ENCODE measurements at places on chromosomes 12 and 14. TPM values are rescaled to one million over a fixed set of nuclear protein-coding genes. Genes with fewer than 3 reads are reported as not detected.

GRCh38 chr14:52835122-52835903 lies 43.9 kb upstream of the GNPNAT1 start:
- H3K27ac ChIP-seq, result no peak overlapping the region
- H3K4me1 ChIP-seq, result no peaks in the 10 kb centered on the region
- H3K27me3 ChIP-seq, result no peaks in the 10 kb centered on the region
- no peaks in the 10 kb centered on the region for H3K36me3 ChIP-seq
- DNase-seq, result no peak

Gene TPH2
- total RNA-seq, result not detected

Gene CEBPE
- total RNA-seq, result not detected

- no peaks in the 10 kb centered on the region for H3K4me1 ChIP-seq
- H3K4me3 ChIP-seq, result no peak overlapping the region
- no peak overlapping the region for H3K27ac ChIP-seq
- peak; percentile 15 for DNase-seq
Measured at GRCh38 chr12:109757671-109758265, 44.1 kb downstream of the FAM222A start.

Gene UNC79
- total RNA-seq, result not detected

DNA sequence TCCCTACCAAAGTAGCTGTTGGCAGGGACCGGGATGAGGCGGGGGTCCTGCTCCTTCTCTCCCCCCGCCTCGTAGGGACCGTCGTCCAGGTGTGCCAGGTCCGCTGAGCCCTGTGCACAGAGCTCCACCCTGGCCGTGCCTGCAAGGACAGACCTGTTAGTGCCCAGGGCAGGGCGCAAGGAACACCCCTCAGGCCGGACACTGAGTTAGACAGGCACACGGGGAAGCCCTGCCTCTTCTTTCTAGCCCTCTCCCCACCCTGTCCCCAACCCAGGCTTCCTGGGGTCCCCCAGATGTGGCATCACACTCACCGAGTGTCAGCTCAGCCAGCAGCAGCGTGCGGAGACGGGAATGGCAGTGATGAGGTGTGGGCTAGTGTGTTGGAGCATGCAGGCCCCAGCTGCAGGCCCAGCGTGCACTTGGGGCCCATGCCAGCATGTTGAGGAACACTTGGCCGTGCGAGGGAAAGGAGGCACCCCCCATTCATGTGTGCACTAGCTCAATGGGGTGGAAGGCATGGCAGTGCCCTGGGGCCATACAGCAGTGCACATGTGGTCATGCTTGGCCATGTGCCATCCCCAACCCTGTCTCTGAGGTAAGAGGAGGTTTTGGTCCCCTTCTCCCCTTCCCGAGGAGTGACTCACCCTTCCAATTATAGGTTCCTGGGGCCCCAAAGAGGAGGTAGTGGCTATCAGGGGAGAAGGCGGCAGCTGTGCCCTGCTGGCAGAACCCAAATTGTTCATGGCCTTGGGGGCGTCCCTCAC lies 7.3 kb downstream of the ITGA7 start:
- peak; percentile 10 for DNase-seq
- no peak overlapping the region for H3K4me3 ChIP-seq
- no peaks in the 10 kb centered on the region for H3K4me1 ChIP-seq

Gene TEX52
- total RNA-seq, result not detected

Gene GPR162
- total RNA-seq, result 4.2 TPM

GRCh38 chr12:64318605-64319004 lies 72.0 kb downstream of the C12orf56 start:
- H3K27ac ChIP-seq, result no peak overlapping the region
- no peaks in the 10 kb centered on the region for H3K36me3 ChIP-seq
- no peaks in the 10 kb centered on the region for H3K4me1 ChIP-seq
- no peak for DNase-seq
- no peaks in the 10 kb centered on the region for H3K27me3 ChIP-seq
- no peak overlapping the region for H3K4me3 ChIP-seq

- H3K27me3 ChIP-seq, result no peaks in the 10 kb centered on the region
- no peaks in the 10 kb centered on the region for H3K36me3 ChIP-seq
- H3K27ac ChIP-seq, result no peak overlapping the region
- H3K4me3 ChIP-seq, result peak overlapping the region; percentile 15
Measured at GRCh38 chr14:33946679-33947476, 4.0 kb downstream of the EGLN3 start.

Gene GPD1
- total RNA-seq, result 280 TPM

DNA sequence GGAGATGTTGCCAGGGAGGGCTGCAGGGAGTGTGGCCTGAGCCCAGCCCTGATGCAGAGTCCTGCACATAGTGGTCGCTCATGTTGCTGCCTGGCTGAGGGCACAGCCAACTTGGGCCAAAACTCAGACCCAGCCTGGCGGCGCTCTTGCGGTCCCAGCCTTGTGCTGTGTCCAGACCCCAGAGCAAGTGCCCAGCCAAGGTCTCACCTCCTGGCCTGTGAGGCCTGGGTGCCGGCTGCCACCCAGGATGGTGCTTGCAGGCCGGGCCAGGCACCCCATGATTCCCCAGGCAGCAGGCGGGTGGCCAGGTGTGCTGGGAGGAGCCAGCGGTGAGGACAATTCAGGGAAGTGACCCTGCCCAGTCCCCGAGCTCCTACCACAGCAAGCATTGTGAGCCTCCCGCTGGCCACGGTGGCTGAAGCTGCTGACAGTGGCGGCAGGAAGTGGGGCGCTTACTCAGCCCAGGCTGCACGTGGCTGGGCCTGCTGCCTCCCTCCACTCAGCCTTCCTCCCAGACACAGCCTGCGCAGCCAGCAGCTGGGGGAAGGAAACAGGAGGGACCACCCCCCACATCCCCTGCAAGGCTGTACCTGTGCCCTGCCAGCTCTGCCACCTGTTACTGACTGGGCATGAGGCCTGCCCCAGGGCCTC lies 17.7 kb upstream of the PGF start:
- no peak overlapping the region for H3K27ac ChIP-seq
- H3K4me1 ChIP-seq, result no peaks in the 10 kb centered on the region
- no peak overlapping the region for H3K4me3 ChIP-seq
- no peaks in the 10 kb centered on the region for H3K36me3 ChIP-seq
- H3K27me3 ChIP-seq, result no peaks in the 10 kb centered on the region
- no peak for DNase-seq

DNA sequence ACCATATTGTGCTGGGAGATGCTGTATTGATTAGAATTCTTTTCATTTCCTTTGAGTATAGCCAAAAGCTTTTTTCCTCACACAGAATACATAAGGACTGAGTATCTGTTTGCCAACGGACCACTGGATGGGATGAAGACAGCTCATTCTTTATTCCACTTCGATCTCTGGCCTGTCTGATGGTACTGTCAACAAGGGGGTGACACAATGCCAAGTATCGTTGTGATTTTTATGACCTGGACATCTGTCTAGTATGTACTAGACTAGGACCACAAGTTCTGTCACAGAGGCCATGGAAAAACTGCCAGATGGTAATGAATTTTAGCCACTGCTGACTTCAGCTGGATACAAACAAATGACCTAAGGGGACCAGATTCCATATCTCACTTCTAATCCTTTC lies 502.7 kb downstream of the SOX5 start:
- no peaks in the 10 kb centered on the region for H3K4me1 ChIP-seq
- H3K27me3 ChIP-seq, result no peaks in the 10 kb centered on the region
- no peak for DNase-seq
- no peaks in the 10 kb centered on the region for H3K36me3 ChIP-seq
- no peak overlapping the region for H3K27ac ChIP-seq

Gene C14orf39
- total RNA-seq, result not detected

DNA sequence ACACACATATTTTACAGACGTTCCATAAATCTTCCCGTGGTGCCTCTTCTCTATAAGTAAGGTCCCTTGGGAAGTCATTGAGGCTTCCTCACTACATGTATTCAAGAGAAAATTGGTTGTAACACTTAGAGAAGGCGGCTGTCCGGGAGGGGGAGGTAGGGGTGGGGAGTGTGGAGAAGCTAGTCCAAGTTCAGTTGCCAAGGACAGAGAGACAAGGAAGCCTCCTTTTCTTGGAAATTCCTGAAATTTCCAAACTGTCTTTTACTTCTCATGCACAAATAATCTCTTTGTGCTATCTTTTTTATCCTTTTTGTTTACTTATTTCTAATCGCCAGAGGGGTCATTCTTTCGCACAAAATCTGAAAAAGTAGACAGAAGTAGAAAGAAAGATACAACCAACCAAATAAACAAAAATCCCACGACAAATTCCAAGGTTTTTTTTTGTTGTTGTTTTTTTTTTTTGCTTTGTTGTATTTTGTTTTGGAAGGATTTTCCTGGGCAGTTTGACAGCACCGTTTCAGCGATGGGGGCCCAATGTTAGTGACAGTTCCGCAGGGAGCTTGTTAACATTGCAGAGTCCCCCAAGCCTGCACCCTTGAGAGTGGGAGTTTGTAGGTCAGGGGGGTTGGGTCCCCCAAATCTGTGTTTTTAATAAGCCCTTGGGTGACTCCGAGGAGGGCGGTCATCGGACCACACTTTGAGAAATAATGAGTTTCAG lies 45.2 kb downstream of the MAP1LC3B2 start:
- H3K4me3 ChIP-seq, result peak overlapping the region; percentile 29
- H3K4me1 ChIP-seq, result peaks cover 2% of the 10 kb centered on the region
- peak overlapping the region; percentile 45 for H3K27ac ChIP-seq
- H3K27me3 ChIP-seq, result no peaks in the 10 kb centered on the region
- peak; percentile 54 for DNase-seq

GRCh38 chr12:32305163-32305562 lies 94.2 kb upstream of the FGD4 start:
- H3K27ac ChIP-seq, result no peak overlapping the region
- H3K36me3 ChIP-seq, result no peaks in the 10 kb centered on the region
- no peak for DNase-seq
- no peak overlapping the region for H3K4me3 ChIP-seq
- H3K4me1 ChIP-seq, result no peaks in the 10 kb centered on the region

Data from breast epithelium (tissue), 4 donors.